ENCODE measurements at places on chromosomes 4 and X.

GRCh38 chrX:75546724-75547511 is 24.1 kb upstream of the ZDHHC15 start:
- no peak for DNase-seq

- no peak for DNase-seq
Measured at GRCh38 chr4:125070861-125071260, 243.9 kb upstream of the FAT4 start.

DNA sequence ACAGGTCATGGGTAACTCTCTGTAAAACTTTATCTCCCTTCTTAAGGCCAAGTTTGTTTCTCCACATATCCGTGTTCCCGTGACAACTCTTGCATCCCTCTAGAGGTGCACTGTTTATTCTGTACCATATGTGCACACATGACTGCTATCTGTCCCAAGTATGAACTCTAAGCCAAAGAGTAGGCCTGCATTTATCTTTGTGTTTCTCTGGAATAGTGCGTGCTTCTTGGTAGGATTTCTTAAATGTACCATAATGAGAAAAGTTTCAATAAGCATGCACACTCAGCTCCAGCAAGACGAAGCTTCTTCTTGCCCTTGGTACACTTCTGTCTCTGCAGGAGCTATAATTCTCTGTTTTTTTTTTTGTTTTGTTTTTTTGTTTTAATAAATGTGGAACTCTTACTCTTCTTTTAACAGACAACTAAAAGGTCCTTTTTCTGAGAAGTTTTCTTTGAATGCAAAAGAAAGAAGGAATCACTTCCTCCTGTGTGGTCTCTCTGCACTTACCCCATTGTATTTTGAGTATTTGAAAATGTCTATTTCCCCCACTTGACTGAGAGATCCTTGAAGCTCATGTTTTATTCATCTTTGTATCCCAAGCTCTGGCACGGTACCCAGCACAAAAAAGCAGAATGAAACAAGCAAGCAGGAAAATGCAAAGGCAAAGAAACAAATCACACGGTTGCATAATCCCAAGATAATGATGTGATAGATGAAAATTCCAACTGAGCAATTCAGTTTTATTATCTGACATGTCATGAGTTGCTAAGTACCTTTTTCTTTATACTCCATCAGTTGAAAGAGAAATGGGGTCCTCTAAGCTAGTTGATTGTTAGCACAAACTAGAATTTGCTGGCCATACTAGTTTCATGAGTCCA is 521.9 kb upstream of the BOD1L1 start:
- no peak for DNase-seq

DNA sequence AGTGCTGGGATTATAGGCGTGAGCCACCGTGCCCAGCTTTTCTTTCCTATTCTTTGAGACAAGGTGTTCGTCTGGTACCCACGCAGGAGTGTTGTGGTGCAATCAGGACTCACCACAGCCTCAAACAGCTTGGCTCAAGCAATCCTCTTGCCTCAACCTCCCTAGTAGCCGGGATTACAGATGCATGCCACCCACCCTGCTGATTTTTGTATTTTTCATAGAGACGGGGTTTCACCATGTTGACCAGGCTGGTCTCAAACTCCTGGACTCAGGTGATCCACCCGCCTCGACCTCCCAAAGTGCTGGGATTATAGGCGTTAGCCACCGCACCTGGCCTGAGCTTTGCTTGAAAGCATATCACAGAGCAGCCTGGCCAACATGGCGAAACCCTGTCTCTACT is 1.5 kb upstream of the CRLF2 start:
- DNase-seq: no peak

GRCh38 chr4:113952452-113953029 is 26.9 kb downstream of the ARSJ start:
- DNase-seq: no peak

DNA sequence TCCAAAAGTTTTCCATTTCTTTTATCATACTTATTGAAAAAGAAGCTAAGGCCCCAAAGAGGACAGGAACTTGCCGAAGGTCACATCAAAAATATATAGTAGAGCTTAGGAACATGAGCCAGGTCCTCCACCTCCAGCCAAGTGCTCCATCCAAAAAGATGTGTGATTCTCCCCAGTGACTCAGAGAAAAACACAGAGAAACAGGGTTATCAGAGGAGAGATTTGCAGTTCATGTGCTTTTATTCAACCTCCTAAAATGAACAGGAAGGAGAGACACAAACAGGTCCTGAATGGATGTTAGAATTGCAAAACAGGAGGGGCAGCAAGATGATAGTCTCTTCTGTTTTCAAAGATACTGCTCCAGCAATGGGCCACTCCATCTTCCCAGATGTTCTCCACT is 19.6 kb upstream of the FGF16 start:
- DNase-seq: no peak

DNA sequence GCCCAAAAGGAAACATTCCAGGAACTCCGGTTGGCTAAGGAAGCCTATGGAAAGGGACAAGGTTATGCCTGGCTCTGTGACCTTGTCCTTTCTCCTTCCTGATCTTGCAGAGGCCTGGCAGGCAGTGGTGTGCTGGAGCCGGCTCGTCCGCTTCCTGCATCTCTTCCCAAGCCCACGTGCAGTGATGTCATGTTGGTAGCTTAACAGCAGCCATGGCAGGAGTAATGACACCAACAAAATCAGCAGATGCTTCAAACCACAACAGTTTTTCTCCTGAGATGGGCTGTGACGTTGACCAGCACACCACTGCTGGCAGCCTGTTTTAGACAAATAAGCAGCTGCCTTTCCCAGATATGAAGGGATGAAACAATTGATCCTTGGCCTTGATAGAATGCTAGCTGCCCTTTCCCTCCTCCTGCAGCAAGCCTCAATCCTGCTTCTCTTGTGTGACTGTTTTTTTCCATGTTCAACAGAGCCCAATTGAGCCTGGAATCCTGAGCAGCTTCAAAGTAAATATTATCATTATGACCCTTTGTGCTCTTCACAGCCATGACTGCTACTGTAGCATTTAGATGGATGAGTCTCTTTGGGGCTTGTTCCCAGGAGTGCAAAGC is 23.4 kb downstream of the SEPTIN6 start:
- no peak for DNase-seq

Measured in activated T-cell treated with anti-CD3 and anti-CD28 coated beads for 48 hours (primary cell).